ENCODE measurements at places on chromosomes 11 and 22. TPM values are rescaled to one million over a fixed set of nuclear protein-coding genes. Genes with fewer than 3 reads are reported as not detected.

Gene OR52H1
- not detected for total RNA-seq

DNA sequence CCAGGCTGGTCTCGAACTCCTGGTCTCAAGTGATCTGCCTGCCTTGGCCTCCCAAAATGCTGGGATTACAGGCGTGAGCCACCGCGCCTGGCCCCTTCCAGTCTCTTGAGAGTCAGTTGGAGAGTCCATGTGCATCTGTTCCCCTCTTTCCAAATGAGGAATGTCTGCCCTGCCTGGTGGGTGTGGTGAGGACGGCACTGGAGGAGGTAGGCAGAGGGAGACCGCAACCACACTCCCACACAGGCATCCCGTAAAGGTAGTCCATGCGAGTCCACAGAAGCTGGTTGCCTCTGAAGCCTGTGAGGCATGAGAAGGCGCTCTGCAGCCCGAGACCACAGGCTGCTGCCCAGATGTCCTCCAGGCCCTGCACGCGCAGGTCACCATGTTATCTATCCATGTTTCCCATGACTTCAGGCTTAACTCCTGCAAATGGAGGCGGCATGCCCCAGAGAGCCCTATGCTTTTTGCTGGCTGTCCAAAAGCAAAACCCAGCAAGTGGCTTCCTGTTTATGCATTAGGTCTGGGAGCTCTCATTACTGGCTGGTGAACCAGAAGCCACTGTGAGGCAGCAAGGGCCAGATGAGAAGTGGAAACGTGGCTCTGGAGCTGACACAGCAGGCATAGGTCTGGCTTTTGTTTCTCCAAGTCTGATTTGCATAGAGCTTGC lies 43.4 kb downstream of the GRIK4 start:
- DNase-seq = peak; percentile 59
- no peak overlapping the region for H3K27ac ChIP-seq
- H3K4me3 ChIP-seq = no peak overlapping the region
- no peaks in the 10 kb centered on the region for H3K36me3 ChIP-seq
- H3K4me1 ChIP-seq = no peaks in the 10 kb centered on the region
- H3K27me3 ChIP-seq = peaks cover 15% of the 10 kb centered on the region

Gene GSTP1
- 523 TPM for total RNA-seq

Gene FGF19
- total RNA-seq = not detected

DNA sequence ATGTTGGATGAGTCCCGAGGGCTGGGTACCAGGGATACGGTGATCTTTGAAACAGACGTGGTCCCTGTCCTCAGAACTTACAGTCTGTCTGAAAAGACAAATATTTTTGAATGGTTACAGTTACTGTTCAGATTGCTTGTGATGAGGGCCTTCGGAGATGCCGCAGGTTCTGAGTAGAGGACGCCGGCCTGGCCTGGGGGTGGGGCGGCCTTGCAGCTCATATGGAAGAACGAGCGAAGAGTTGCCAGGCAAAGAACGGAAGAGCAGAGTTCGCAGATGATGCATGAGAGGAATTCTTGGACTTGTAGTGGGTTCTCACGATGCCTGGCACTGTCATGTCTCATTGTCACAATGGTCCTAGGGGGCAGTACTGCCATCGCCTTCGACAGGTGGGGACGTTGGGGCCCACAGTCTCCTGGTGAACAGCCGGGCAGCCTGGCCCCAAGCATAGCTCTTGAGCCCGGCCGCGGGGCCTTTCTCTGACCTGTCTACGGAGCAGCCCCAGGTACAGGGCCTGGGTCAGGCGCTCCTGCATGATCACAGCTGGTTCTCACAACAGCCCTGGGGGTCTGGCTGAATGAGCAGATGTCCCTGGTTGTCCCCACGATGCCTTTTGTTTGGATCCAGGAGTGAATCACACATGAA lies 60.9 kb upstream of the PARVG start:
- H3K27ac ChIP-seq = no peak overlapping the region
- no peak for DNase-seq
- H3K4me1 ChIP-seq = no peaks in the 10 kb centered on the region

DNA sequence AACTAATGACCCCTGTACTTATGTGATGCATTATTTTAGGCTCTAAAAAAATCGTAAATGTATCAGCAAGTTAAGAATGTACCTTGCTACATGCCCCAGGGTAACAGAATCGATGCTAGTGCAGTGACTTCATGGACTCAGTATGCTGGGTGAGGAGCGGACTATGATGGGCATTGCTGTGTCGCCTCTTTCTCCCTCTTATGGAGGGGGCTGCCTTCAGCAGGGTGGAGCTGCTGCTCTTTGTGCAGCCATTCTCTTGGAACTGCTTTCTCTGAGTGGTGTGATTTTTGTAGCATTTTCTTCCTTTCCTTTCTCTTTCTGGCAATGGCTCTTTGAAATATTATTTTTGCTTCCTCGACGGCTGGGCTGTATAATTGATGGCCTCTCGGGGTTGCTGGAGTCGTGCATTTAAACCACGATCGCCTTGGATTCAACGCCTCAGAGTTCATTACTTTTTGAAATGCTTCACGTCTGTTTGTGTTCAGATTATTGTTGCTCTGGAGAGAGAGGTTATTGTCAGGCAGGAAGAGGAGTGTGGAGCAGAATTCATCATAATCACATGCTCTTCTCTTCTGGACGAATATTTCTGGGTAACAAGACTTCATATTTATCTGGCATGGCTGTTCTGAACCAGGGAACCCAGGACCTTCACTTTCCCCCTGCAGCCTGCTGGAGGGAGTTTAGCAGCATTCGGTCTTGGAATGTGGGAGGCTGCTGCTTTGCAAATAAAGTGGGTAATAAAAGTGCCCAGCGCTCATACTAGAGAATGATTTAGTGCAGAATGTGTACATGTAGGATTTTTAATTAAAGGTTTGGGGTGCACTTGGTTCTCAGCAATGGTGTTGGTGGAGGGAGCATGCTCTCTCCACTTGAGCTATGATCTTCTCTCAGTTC lies 804.2 kb downstream of the NTM start:
- no peak overlapping the region for H3K27ac ChIP-seq
- H3K27me3 ChIP-seq = no peaks in the 10 kb centered on the region
- no peak for DNase-seq
- H3K4me3 ChIP-seq = no peak overlapping the region

DNA sequence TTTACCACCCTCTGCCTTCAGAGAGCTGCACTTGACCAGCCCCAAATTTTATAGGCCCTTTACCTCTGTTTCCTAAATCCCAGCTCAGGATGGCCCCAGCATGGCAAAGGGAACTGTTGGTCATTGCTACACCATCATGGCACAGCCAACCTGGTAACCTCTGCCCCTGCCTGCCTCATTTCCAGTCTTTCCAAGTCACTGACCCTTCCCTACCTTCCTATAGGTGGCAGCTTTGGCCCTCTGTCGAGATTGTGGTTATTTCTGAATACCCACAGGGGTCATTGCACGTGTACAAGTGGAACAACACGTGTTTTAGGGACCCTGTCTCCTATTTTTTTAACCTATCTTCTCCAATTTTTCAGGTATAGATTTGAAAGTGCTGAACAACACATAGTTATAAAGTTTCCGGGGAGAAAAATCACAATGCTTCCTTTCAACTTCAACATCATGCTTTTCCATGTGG lies 2.8 kb downstream of the GALNT18 start:
- peaks cover 20% of the 10 kb centered on the region for H3K4me1 ChIP-seq
- no peak for DNase-seq
- no peaks in the 10 kb centered on the region for H3K36me3 ChIP-seq
- H3K27ac ChIP-seq = no peak overlapping the region
- H3K27me3 ChIP-seq = peaks cover 44% of the 10 kb centered on the region

Gene CHKA
- total RNA-seq = 85.9 TPM

- no peak overlapping the region for H3K4me3 ChIP-seq
- no peaks in the 10 kb centered on the region for H3K36me3 ChIP-seq
- H3K27ac ChIP-seq = peak overlapping the region; percentile 43
- H3K4me1 ChIP-seq = peaks cover 40% of the 10 kb centered on the region
- no peaks in the 10 kb centered on the region for H3K27me3 ChIP-seq
- DNase-seq = no peak
These were observed 9.4 kb upstream of the NAV2 start for GRCh38 chr11:19703211-19703610.

DNA sequence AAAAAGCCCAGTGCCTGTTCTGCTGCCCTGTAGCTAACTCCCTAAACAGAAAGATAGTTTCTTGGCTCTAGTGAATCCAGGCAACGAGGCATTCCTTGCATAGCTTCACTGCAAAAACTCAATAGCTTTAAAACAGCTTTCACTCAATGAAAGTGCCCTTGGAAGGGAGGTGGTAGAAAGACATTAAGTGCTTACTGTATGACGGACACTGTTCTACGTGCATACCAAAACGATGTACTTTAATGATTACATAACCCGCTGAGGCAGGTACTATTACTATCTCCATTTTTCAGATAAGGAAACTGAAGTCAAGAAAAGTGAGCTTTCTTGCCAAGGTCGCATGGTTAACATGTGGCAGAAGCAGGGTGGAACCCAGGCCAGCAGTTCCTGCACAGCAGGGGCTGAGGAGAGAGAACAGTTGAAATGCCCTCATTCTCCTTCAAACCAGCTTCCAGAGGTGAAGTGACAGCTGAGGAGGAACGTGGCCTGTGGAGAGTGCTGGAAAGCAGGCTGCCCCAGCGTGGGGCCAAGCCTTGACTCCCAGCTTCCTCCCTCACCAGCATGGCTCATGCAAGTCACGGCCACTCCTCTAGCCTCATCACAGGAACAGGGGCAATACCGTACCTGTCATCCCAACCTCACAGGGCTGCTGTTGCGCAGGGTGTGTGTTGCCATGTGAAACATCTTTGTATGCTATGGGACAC lies 227.5 kb upstream of the NARS2 start:
- H3K4me3 ChIP-seq = no peak overlapping the region
- H3K36me3 ChIP-seq = no peaks in the 10 kb centered on the region
- no peaks in the 10 kb centered on the region for H3K27me3 ChIP-seq
- DNase-seq = peak; percentile 38
- peaks cover 46% of the 10 kb centered on the region for H3K4me1 ChIP-seq
